ENCODE measurements at places on chromosomes 3 and 15.

DNA sequence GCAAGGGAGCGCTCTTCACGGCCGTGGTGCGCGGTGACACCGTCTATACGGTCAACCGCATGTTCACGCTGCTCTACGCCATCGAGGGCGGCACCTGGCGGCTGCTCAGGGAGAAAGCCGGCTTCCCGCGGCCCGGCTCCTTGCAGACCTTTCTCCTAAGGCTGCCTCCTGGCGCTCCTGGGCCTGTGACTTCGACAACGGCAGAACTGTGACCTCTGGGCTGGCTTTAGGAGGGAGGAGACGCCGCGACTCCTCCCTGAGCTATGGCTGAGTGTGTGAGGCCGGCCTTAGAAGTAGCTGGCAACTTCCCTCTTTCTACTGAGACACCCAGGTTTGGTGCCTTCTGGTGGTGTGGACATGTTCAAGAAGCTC lies 1.4 kb downstream of the KBTBD13 start:
- no peak for DNase-seq

DNA sequence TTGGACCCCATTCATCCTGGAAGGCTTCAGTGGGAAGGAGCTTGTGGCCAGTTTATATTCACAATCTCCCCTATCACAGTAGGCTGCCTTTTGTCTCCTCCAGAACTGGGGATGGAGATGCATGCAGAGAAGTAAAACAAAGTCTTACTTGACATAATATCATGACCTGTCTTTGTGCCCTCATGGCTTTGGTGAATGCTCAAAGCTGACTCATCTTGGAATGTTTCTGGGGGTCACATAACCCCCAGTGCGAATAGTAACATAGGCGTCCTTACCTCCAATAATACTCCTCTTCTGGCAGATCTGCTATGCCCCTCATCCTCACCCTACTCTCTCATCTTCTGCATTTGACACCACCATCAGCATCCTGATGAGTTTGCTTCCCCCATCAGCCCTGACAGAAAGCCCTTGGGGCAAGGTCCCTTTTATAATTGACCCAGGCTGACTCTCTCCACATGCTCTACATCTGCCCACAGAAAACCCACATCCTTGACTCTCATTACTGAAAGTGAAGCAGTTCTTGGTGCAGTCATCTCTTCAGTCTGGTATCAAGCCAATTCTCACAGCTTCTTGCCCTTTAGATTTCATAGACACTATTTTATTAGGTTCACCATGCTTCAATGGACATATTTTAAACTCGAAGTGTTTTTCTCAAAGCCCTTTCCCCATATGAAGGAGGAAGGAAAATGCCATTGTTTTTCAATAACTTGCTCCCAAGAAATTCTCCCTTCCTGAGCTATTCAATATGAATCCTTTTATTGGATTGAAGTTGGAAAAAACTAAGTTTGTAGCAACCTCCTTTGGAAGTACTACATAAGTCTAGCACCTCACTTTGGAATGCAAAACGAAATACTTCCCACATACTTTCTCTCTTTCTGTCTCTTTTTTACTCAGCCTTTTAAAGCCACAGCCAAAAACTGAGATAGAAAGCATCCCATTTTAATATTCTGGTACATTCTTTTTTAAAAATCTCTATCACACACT lies 36.6 kb downstream of the OSTN start:
- no peak for DNase-seq

- no peak for DNase-seq
Measured at GRCh38 chr3:117526470-117527079, 817.0 kb downstream of the TUSC7 start.

DNA sequence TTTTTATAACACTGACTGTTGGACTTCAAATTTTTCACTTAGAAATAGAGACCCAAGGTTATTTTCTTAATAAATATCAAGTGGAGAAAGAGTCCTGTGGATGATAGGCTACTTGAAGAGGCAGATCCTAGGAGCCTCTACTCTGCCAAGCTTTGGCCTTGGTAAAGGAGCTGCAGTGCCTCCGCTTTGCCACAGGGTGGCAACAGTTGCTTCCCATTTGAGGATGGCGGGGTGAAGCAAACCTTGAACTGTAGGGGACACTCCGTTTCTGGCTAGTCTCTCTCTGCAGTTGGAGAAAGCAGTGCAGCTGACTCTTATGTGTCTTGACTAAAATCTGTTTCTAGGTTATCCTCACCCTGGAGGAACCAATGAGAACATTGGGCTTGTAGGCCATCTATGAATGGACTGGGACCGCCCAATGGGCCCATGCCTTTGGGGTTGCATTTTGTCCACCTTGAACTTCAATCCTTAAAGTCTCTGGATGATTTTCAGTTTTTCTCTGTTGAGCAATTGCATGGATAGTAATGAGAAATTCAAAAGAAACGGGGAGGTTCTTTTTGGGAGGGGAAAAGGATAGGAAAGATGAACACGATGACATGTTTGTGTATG lies 9.8 kb downstream of the SCG5 start:
- DNase-seq, result peak; percentile 48

DNA sequence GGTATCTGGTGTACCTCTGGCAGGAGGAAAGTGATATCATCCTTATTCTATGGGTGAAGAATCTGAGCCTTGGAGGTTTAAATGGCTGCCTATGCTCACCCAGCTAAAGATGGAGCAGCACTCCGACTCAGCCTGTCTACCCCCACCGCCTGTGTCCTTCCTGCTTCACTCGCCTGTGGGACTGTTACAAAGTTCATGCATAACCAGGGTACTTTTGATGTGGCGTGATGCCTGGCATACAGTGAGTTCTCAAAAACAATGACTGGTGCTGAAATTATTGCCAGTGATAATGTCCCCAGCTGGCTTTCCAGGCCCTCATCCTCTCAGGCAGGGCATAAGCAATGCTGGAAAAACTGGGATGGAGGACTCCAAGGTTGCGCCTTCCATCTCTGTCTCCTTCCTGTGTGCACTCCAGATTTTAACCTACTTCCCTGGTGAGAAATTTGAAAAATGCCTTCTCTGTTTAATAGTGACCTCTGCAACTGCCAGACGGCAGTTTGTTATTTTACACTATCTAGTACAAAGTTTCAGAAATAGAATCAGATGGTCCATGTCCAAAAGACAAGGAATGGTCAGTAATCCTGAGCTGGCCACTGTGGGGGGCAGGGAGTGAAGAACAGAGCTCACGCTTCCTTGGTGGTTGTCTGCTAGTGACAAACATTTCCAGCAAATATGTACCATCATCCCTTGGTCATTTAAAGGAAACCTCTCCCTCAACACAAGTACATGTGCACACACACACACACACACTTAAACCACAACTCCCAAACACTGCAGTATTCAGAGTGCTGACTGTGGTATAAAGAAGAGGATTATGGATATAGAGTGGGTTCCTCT lies 86.5 kb upstream of the NMNAT3 start:
- DNase-seq, result no peak

GRCh38 chr3:130779031-130779430 lies 32.4 kb upstream of the PIK3R4 start:
- DNase-seq, result no peak

- no peak for DNase-seq
Measured at GRCh38 chr15:23566071-23566554, 639 bp downstream of the MKRN3 start.

GRCh38 chr3:183698756-183699155 lies 1.2 kb downstream of the YEATS2 start:
- DNase-seq, result no peak

DNA sequence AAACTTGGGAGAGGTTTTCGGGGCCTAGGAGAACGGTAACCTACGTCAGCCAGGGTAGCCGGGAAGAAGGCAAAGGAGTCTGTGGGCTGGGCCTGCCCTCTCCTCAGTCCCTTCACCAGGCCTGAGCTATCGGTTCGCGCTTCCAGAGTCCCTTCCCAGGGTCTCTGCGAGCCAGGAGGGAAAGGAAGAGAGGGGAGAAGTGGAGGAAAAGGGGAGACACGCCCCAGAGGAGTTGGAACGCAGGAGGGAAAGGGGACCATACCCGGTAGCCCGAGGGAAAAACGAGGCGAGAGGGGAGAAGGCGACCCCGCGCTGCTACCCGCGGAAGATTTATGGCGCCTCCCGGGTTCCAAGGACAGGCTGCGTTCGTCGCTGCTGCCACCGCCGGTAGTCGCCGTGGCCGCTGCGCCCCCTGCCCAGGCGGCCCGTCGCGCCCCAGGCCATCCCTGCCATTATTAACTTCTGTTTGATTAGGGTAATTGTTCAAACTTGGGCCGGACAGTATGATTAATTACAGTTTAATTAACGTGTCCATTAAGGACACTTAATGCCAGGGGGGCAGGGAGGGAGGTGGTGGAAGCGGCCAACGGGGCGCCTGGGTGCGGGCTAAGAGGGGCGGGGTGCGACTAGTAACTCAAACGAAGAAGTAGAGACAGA lies 3.4 kb upstream of the SKOR1 start:
- DNase-seq, result no peak

Measured in fibroblast of skin of left biceps (primary cell).